ENCODE measurements at places on chromosomes 1 and 21. TPM values are rescaled to one million over a fixed set of nuclear protein-coding genes. Genes with fewer than 3 reads are reported as not detected.

The FAM151A gene
- total RNA-seq: 0.32 TPM

The ABCA4 gene
- 0.12 TPM for total RNA-seq

The F5 gene
- 0.09 TPM for total RNA-seq

The DDOST gene
- total RNA-seq: 208 TPM

The USH2A gene
- total RNA-seq: not detected

The NUDT4B gene
- total RNA-seq: 1.6 TPM

The SH2D1B gene
- total RNA-seq: 0.13 TPM

The GBP2 gene
- total RNA-seq: 0.98 TPM

The OPTC gene
- not detected for total RNA-seq

The S100A3 gene
- total RNA-seq: 114 TPM

The GBP4 gene
- total RNA-seq: 0.08 TPM

The CCDC27 gene
- total RNA-seq: not detected

The C8A gene
- not detected for total RNA-seq

The LMOD1 gene
- total RNA-seq: not detected

The FOXO6 gene
- total RNA-seq: 0.80 TPM

The GRIK1 gene
- not detected for total RNA-seq

The FLG2 gene
- total RNA-seq: not detected

The WDR64 gene
- not detected for total RNA-seq

The HES2 gene
- 2.6 TPM for total RNA-seq

The SHE gene
- 0.10 TPM for total RNA-seq

The BTBD19 gene
- 3.4 TPM for total RNA-seq

The ANGPTL7 gene
- total RNA-seq: not detected

The OR2L8 gene
- total RNA-seq: not detected

The HSF2BP gene
- total RNA-seq: 1.8 TPM

The OR6N1 gene
- not detected for total RNA-seq

The KCNN3 gene
- not detected for total RNA-seq

The CLCNKB gene
- not detected for total RNA-seq

The SYCP1 gene
- total RNA-seq: not detected

The ACBD3 gene
- total RNA-seq: 24.5 TPM

The OR2L5 gene
- total RNA-seq: not detected

The NBPF20 gene
- total RNA-seq: 3.3 TPM

The APOBEC4 gene
- not detected for total RNA-seq

The HRNR gene
- total RNA-seq: not detected

The APCS gene
- total RNA-seq: not detected

The AMPD1 gene
- not detected for total RNA-seq

The LCE2B gene
- total RNA-seq: not detected

The ABCG1 gene
- 2.7 TPM for total RNA-seq

The CDA gene
- 29.1 TPM for total RNA-seq

The UBE2U gene
- not detected for total RNA-seq

The FMOD gene
- not detected for total RNA-seq

The PLCH2 gene
- 0.53 TPM for total RNA-seq

The LAD1 gene
- total RNA-seq: 1.0 TPM

The CYB561D1 gene
- total RNA-seq: 5.0 TPM

The NLRP3 gene
- not detected for total RNA-seq

The FCRL3 gene
- total RNA-seq: not detected

The CSF1 gene
- total RNA-seq: 18.5 TPM

The RAB29 gene
- total RNA-seq: 11.2 TPM

The LRRC53 gene
- not detected for total RNA-seq

The TAS1R1 gene
- total RNA-seq: not detected

The CD5L gene
- not detected for total RNA-seq

The ANKRD34A gene
- 0.21 TPM for total RNA-seq

The PTBP2 gene
- 6.3 TPM for total RNA-seq

The TNFRSF8 gene
- total RNA-seq: 0.16 TPM

The OR6K3 gene
- total RNA-seq: not detected

The KRTAP19-2 gene
- total RNA-seq: not detected

The LRIG2 gene
- total RNA-seq: 4.0 TPM

The CD101 gene
- total RNA-seq: 0.23 TPM

The FCRLA gene
- not detected for total RNA-seq

The BRDT gene
- not detected for total RNA-seq

All from A549 treated with Mapracorat at 1 μM for 4 hours (cell line).